ENCODE measurements at places on chromosomes 13 and 19. TPM values are rescaled to one million over a fixed set of nuclear protein-coding genes. Genes with fewer than 3 reads are reported as not detected.

Gene PGLYRP2
- not detected for total RNA-seq

- DNase-seq = no peak
Measured at GRCh38 chr19:19402656-19403372, 2.7 kb upstream of the GATAD2A start.

DNA sequence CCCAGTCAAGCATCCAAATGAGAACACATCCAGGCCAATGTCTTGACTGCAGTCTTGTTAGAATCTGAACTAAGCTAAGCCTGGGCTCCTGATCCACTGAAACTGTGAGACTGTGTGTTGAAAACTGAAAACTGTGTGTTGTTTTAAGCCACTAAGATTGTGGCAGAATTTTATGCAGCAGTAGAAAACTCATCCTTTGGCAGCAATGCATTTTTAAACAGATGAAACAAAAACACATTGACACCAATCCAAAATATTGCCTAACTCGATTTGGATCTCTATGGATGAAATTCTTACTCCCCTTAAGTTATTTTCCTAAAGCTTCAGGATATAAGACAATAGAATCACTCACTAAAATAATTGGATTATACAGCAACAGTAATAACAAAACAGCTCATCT is 202.3 kb upstream of the KLF12 start:
- no peak for DNase-seq

DNA sequence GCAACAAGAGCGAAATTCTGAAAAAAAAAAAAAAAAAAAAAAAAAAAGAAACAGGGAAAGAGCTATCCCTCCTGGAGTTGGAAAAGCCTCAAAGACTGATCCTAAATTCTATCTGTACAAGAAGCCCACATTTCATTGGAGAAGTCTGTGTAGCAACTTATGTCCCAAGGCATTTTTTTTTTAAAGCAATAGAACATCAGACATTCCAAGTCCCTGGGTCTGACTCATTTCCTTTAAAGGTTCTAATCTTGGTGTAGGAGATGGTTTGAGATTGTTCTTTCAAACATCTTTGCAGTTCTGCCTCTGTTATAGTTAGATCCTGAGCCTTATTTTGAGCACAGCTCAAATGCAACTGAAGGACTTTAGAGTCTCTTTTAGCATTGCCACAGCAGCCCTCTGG is 706.5 kb upstream of the MIR17HG start:
- DNase-seq = no peak

DNA sequence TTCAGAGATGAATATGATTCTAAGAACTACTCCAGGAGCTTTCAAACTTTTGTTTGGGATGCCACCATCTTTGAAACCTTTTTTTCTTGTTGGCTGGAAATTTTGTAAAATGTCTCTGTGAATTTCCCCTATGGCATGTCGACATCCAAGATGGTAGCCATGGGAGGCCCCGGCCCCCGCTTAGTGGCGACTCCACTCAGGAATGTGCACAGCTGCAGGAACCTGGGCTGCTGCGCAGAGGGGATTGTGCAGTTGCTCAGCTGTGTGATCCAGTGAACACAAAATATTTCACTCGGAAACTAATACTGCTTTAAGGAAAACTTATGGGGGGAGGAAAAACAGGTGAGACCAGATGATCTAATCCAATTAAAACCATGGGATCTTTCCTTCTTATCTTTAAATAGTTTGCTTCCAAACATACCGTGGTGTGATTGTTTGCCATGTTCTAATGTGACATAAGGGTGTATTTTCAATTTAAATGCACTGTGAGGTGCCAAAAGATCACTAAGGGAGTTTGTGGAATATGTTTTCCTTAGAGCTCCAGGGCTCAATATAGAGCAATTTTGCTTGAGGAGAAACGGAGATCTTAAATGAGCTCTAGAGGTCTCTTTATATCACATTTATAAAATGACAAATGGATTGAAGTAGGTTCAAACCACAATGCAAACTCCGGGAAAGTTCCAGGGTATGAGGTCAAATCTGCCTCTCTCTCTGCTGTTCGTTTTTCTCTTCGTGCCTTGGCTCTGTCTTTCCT is 497.7 kb downstream of the FGF9 start:
- DNase-seq = no peak

Gene RUVBL2
- total RNA-seq = 113 TPM

DNA sequence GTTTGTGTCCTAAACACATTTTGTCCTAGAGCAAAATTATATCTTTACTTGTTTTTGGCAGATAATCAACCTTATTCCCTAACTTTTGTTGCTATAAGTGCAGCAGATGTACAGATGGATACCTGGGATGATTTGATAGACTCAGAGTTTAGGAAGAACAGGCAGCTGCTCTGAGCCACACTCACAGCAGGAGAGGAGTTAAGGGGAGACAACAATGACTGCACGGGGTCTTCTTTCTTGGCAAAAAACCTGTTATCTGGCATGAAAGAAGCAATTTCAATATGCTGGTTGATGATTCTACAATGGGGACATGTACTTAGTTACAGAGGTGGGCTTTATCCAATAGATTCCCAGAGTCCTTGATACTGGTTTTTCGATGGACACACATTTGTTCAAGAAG is 258.9 kb upstream of the PCDH9 start:
- DNase-seq = no peak

Gene FUT2
- not detected for total RNA-seq

GRCh38 chr13:113495494-113496210 is 5.1 kb upstream of the DCUN1D2 start:
- no peak for DNase-seq

Gene RGL3
- total RNA-seq = 0.36 TPM

DNA sequence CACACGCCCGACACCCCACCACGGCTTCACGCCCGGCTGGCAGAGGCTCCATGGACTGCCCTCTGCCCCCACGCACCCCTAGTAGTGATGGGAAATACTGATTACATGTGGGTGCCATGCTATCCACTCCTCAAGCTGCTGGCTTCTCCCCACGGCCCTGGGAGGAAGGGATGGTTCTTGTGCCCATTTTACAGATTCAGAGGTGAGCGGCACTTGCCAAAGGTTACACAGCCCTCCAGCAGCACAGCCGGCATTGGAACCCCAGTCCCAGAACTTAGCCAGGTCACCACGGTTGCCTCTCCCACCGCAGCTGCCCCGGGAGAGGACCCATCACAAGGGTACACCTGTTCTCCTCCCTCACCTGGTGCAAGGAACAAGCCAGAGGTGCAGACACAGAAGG is 13.2 kb downstream of the LRRC4B start:
- peak; percentile 69 for DNase-seq

- DNase-seq = no peak
Measured at GRCh38 chr19:15831626-15832025, 16.2 kb upstream of the OR10H1 start.

- no peak for DNase-seq
Measured at GRCh38 chr13:76638181-76638580, 248.0 kb downstream of the KCTD12 start.

Gene RGCC
- total RNA-seq = 2.2 TPM

GRCh38 chr19:9789066-9789465 is 20.5 kb upstream of the ZNF846 start:
- DNase-seq = no peak

GRCh38 chr19:15452111-15453047 is 2.6 kb upstream of the WIZ start:
- peak; percentile 100 for DNase-seq

DNA sequence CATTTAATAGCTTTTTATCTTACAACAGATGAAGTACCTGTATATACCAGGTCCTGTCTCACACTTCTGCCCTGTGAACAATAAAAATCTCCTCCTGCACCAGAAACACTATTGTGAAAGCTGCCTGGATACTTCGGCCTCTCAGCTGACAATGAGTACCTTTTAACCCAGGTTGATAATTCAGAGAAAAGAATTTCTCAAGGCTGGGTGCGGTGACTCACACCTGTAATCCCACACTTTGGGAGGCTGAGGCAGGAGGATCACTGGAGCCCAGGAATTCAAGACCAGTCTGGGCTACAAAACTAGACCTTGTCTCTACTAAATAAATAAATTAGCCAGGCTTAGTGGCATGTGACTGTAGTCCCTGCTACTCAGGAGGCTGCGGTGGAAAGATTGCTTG is 65.3 kb upstream of the TM9SF2 start:
- no peak for DNase-seq

Data from osteoblast (primary cell).